ENCODE measurements at places on chromosomes 6 and 20. TPM values are rescaled to one million over a fixed set of nuclear protein-coding genes. Genes with fewer than 3 reads are reported as not detected.

Gene CFAP61
- not detected for total RNA-seq

Gene BEND3
- 2.9 TPM for total RNA-seq

Gene ADGRB3
- total RNA-seq = not detected

Gene BMP2
- total RNA-seq = not detected

Gene F13A1
- total RNA-seq = 2.0 TPM

Gene HAO1
- total RNA-seq = not detected

Gene SEMG2
- not detected for total RNA-seq

Gene PPIL6
- total RNA-seq = 1.8 TPM

Gene SNAP25
- total RNA-seq = not detected

Gene FAM217A
- not detected for total RNA-seq

Gene UBR2
- 61.5 TPM for total RNA-seq

Gene LY6G6D
- not detected for total RNA-seq

Gene GRM4
- total RNA-seq = not detected

Gene MUCL3
- total RNA-seq = not detected

Gene FOXF2
- total RNA-seq = not detected

Gene ANGPT4
- not detected for total RNA-seq

Gene ID4
- not detected for total RNA-seq

Gene EPHA7
- total RNA-seq = not detected

All from B cell (primary cell).